ENCODE measurements at places on chromosomes 12 and 14.

DNA sequence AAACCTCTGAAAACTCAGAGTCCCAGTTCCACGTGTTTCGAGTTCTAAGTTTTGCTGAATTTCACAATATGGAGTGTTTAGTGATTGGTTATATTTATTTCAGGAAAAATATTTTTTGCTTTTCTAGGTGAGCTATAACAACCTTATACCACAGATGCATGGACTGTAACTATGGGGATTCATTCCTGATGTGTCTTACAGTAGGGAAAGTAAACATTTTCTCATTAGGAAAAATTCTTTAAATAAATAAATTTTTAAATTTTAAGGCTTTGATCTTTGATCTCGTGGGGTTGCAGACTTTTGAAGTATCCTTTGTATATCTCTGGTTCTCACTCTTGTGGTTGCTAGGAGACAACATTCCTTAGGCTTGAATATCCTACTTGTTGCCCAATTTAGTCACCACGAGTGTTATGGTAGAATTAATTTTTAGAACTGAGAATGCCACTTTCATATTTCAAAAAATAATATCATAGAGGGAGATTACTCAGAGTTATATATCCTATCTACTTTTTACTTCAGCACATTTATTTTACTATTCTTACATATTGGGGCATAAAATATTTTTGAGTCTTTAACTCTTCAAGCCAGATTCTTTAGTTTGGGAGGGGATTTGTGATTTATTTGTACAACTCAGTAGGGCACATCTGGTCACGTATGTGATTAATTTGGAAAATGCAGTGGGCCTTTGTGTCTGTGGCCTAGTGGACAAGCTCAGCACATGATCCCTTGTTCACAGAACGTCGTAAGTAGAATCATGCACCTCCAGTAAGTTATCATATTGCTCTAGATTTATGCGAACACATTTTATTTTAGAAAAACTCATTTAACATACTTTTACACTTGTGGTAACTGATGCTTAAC is 224.0 kb downstream of the TTC6 start:
- DNase-seq: no peak

DNA sequence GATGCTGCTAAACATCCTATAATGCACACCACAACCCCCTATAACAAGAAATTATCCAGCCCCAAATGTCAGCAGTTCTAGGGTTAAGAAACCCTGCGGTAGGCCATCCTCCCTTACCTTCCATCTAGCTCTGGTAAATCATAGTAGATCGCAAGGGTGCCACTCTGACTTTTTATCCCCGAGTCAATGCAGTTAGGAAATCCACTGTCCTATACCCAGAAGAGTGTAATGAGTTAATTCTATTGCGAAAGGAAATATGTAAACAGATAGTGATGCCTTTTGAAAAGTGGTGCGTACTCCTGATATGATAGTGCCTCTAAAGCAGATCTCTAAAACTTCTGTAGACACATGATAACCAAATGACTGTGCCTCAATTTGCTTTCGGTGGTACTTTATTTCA is 29.8 kb downstream of the SCFD1 start:
- no peak for DNase-seq

- peak; percentile 24 for DNase-seq
Measured at GRCh38 chr12:45216230-45216982, 511 bp downstream of the ANO6 start.

DNA sequence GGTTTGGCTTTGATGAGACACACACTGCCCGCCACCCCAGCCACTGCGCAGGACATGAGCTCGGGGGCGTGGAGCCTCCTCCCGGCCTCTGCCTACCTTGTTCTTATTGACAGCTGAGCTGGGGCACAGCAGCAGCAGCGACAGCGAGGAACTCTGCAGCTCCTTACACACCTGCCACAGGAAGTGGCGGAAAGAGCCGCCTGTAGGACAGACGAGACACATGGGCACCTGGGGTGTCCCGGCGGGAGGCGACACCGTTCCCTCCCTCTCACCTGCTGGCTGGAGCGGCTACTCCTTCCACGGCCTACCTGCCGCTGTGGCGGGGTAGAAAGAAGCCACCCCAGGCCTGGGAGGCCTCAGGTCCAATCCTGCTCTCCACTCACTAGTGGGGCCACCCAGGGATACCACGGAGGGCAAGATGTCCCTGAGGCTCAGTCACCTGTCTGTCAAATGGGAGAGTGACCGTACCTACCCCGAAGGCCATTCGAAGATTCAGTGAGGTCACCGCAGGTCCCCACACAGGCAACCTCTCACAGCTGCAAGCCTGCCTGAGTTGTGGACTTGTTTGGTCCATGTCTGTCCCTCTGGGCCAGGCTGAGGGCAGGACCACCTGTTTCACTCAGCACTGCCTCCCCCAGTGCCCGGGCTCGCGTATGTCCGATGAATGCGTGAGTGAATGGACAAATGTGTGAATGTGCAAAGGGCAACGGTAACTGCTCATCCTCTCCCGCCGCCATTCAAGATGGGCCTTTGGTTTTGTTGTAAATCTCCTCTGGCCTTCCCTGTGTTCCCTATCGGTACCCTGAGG is 42.6 kb downstream of the TRAFD1 start:
- no peak for DNase-seq

DNA sequence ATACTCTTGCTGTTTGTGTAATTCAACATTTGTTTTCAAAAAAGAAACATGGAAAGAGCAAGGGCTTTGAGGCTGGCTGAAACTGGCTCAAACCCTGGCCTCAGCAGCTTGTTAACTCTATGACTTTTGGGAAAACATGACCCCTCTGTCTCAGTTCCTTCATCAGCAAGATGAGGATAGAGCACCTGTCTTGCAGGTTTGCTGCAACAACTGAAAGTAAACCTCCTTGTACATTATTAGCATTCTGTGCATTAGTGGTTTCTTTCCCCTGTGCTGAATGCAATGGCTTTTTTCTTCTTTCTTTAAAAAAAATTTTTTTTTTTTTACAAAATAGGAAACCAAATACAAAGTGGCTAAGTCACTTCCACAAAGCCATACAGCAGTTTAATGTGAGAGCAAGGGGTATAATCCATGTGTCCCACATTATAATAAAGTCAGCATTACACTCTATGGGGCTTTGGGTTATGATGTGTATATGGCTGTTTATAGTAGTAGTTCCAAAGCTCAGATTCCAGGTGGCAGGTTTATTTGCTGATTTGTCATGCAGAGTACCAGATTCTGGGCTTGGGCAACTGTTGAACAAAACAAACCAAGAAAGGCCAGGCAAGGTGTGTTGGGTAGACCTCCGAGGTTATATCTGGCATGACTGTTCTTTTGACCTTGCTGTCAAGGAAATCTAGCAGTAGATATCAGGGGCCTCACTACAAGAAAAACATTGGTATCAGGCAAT is 194.5 kb upstream of the CNOT2 start:
- DNase-seq: no peak

DNA sequence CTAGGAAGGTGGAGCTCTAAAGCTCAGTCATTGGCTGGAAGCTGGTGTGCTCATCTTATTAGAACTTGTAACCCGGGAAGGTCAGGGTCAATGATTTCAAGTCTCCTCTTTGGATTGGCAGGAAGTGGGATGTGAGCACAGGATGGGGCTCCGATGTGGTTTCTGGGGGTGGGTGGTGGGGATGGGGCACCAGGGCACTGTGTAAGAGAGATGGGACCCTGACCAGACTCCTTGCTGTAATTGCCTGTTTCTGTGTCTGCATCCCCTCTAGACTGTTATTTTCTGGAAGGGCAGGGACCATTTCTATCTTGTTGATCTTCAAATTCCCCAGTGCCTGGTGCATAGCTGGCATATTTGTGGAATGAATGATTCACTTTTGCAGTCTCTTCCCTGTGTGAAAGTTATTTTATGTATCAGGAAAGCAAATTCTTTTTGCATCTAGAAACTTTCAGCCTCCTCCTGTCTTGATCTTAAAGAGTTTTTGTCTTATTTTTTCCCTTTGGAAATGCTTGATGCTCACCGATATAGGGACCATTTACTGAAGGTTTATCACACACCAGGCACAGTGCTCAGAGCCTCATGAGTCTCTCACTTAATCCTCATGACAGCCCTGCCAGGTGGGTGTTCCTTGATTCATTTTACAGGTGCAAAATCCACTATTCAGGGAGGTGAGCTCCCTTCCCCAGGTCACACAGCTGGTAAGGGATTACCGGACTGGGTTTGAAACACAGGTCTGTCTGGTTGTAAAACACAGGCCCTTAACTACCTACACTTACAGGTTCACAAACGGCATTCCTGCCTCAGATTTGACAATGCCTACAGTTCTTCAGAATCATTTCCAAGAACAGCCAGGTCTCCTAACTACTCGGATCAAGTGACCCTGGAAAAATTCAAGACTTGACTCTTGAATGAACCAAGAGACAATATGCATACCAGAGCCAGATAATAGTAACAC is 86.9 kb upstream of the IGF1 start:
- DNase-seq: no peak

DNA sequence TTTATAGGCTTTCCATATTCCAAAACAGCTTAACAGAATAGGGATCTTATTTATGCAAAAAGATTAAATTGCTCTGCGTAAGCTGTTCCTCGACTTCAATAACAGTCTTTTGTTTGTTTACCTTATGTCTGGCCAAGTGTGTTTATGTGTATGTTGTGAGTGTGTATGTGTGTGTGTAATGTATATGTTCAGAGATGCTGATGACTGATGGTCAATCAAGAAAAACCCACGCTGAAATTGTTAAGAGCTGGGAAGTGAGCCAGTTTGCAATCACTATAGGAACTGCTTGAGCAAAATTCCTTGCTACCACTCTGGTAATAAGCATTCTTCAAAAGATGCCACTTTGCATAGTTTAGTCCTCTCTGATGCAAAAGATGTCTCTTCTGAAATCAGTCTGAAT is 59.6 kb downstream of the PRKD1 start:
- no peak for DNase-seq

GRCh38 chr14:21894003-21894897 is 220.6 kb upstream of the OR4E1 start:
- peak; percentile 16 for DNase-seq

DNA sequence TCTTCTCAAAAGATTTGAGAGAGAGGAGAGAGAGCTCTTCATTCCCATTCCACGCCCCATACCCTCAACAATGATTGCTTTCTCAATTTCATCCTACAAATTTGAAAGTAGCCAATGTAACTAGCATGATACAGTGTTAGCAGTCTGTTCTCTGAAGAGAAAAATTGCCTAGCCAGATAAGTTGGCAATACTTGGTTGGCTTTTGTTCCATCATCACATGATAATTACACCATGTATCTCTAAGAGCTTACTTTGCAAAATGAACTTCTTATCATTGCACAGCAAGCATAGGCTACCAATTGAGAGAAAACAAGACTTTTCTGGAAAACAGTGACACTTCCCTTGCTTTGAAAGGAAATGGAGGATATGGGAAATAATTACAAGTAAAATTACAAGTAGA is 68.9 kb downstream of the FSCB start:
- DNase-seq: no peak

DNA sequence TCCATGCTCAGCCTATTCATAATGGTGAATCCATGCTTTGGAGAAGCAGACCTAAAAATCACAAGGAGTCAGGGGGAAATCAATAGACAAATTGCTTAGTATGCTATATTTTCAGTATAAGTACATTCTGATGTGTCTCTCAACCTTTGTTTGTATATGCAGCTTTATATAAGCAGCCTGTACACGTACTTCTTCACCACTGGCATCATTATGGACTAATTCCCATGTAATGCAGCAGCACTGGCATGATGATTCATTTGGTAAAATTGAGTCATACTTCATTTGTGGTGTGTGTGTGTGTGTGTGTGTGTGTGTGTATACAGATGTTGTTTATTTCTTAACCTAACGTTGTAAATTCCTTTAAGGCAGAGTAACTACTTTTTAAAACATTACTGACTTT is 10.9 kb downstream of the DCP1B start:
- DNase-seq: no peak

GRCh38 chr14:94717808-94718207 is 52.1 kb downstream of the GSC start:
- DNase-seq: no peak

- DNase-seq: no peak
Measured at GRCh38 chr12:29167445-29167844, 18.4 kb downstream of the FAR2 start.

- DNase-seq: no peak
Measured at GRCh38 chr14:65696801-65697200, 284.3 kb downstream of the FUT8 start.

DNA sequence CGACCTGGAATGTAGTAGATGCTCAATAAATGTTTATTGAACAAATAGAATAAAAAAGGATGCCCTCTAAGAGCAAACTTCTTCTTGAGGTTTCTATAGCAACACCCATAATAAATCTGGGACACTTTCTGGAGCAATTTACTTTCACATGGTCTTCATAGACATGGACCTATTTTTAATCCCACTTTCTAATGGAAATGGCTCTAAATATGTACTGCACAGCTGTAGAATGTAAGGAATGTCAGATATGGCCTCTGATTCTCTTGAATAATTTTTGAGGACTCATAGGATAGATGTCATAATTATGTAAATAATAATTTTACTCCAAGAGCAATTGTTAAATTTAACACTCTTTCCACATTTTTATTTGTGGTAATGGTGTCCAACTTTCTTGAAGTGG is 133.5 kb upstream of the DAAM1 start:
- DNase-seq: no peak

DNA sequence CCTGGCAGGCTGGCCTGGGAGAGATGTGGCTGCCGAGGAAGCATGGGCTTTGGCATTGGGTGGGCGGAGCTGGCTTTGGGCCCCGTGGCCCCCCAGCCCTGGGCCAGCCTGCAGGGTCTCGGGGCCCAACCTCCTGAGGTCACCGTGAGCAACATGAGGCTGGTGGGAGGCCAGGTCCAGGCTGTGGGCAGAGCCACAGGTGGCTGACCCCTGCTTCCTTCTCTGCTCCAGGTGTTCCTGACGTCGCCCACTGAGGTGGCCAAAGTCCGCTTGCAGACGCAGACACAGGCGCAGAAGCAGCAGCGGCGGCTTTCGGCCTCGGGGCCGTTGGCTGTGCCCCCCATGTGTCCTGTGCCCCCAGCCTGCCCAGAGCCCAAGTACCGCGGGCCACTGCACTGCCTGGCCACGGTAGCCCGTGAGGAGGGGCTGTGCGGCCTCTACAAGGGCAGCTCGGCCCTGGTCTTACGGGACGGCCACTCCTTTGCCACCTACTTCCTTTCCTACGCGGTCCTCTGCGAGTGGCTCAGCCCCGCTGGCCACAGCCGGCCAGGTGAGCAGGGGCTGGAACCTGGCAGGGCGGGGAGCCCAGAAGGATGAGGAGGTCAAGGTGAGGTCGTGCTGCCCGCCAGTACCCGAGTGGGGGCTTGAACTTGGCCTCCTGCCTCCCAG is 5.5 kb downstream of the SLC25A47 start:
- no peak for DNase-seq

All from stimulated activated CD8-positive, alpha-beta memory T cell treated with anti-CD3 and anti-CD28 coated beads, Interleukin-2, amount 100 ng/mL, for 1 hour (primary cell).